Activated CD4-positive, alpha-beta T cell treated with anti-CD3 and anti-CD28 coated beads for 1 hour (primary cell): ENCODE measurements at places on chromosomes 3 and 15.

DNA sequence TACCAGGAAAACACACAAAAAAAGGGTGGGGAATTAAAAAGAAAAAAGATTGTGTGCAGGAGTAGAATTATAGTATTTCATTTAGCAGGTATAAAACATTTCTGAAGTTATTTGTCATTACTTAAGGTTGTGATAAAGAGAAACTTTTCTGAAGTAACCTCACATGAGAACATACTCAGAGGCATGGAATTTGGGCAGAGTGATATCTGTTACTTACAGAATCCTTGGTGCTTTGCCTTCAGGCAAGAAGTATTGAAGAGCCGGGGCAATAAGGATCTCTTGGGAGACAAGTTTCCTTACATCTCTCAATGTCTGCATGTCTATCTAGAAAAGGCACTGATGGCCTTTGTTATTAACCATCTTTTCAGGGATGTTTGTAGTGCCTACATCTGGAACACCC, 179.7 kb upstream of the ROBO1 start:
- DNase-seq: no peak

DNA sequence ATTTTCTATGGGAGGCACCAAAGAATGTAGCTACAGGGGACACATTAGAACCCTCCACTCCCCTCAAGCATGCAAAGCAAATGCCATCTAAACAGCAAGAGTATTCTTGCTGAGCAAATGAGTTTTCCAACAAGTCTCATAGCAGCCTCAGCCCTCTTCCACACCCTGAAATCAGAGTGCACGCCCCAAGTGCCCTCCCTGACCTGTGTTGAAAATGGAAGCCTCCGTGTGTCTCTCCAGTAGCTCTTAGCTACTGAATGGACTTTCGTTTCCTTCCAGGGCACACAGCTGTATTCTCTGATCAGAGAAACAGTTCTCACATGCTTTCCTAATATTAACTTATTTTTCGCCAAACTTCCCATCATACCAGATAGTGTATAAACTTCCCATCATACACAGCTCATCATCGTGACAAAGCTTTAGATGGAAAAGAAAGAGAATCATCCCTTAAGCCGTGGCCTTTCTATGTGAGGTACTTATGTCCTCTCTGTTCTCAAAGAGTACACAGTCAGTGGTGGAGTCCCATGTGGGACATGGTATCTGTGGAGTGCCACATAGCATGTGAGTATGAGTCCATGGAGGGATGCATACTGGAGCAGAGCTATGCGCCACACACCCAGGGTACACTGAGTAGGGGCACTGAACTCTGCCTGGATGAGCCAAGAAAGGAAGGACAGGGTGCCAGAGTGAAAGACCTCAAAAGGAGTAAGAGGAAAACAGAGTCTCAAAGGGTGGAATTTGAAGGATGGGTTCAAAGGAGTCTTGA, 434.5 kb downstream of the MCTP2 start:
- DNase-seq: no peak

DNA sequence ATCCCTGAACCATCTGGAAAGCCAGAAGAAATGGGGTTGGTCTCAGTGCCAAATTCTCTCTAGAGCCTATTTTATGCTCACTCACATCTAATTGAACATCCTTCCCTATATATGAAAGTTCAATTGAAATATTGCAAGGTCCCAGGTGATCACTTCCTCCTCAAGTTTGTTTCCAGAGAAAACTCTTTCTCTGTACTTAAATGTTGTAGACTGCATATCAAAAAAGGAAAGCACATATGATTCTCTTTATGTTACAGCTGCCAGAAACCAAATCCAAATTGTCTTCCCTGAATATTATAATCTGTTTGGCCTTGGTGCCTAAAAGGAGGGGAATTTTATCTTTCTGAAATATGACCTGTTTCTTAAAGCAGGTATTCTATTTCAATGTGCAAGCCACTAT, 93.3 kb downstream of the SHOX2 start:
- DNase-seq: no peak

DNA sequence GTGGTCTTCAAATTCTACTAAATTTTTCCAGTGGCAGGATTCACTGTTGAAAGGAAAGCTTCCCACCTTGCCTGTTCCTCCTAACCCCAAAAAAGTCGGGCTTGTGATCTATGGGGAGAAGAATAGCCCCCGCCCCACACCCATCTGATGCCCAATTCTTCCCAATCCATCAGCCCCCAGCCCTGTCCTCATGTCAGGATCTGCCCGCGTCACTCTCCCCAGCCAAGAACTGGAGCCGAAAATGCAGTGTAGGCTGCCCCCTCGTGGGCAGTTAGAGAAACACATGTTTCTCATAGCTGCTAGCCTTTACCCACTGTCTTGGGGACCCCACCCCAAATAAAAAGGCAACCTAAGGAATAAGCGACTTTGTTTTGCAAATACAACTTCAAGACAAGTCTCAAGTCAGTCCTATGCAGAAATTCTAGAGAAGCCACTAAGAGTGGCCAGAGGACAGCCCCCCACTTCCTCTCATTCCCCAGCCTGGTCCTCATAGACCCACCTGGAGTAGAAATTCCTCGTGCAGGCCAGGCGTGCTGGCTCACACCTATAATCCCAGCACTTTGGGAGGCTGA, 13.0 kb upstream of the CSK start:
- DNase-seq: peak; percentile 44

DNA sequence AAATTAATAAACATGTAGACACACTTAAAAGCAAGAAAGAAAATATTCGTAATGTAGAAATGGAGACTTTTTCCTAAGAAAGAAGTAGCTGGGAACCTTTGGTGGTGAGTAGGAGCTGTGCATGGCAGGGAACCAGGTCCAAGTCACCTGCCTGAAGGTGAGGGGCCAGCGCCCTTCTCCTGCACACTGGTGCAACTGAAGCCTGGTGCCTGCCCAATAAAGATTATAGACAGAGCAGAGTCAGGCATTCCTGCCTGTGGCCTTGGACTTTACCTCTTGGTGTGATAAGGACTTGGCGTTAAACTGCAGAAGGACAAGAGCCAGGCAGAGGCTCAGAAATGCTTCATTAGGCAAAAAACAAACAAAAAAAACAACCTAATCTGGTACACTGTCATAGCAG, 14.2 kb downstream of the CFAP91 start:
- DNase-seq: no peak

- no peak for DNase-seq
These were observed 58.0 kb upstream of the FOXB1 start for GRCh38 chr15:59946084-59946483.

DNA sequence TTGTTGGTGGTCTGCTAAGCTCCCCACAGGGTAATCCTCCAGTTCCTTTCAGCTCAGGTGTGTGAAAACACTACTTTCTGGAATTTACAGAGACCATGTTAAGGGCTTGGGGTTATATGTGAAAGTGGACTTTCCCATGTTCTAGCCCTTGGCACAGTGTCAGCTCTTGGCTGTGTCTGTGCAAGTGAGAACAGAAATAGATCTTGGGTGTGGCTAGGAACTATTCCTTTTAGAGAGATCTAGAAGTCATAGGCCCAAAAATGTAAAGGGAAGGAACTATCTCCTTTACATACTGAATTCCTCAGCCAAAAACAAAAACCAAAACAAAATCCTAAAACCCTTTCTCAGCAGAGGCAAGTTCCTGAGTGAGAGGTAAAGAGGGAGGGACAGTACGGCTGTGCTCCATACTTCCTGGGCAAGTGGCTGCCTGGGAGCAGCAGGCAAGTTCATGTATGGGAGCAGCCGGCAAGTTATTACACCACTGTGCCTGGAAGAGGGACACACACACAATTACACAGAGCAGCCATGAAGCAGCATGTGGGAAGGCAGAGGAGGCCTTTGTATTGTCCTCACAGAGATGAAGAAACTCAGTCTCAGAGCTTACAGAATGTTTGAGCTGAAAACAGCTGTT, 19.9 kb upstream of the C3orf62 start:
- no peak for DNase-seq

- DNase-seq: no peak
These were observed 23.3 kb upstream of the CHMP2B start for GRCh38 chr3:87203809-87204208.

- no peak for DNase-seq
These were observed 2.9 kb upstream of the CTDSPL start for GRCh38 chr3:37858742-37859141.

- DNase-seq: no peak
These were observed 55.9 kb downstream of the ARHGAP31 start for GRCh38 chr3:119350114-119350513.

GRCh38 chr3:69770219-69770618, 31.0 kb downstream of the MITF start:
- no peak for DNase-seq

GRCh38 chr3:67447393-67447792, 207.0 kb downstream of the SUCLG2 start:
- no peak for DNase-seq

GRCh38 chr3:124282751-124283651, 291.1 kb upstream of the ROPN1 start:
- no peak for DNase-seq

DNA sequence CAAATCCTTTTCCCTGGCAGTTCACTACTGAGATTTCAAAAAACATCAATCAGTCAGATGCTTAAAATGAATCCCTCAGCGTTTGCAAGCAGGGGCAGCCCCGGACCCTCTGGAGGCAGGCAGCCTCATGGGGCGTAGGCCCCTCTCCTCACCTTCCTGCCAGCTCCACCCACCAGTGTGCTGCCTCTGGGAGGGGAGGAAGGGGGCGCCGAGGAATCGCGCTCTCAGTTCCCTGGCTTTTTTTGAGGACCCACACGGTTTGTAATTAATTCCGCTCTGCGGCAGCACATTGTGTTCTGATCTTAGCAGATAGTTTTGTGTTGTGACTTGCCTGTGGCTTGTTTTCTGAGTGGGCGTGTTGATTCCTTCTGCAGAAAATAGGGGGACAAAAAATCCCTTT, 159.9 kb downstream of the KLF13 start:
- peak; percentile 6 for DNase-seq

DNA sequence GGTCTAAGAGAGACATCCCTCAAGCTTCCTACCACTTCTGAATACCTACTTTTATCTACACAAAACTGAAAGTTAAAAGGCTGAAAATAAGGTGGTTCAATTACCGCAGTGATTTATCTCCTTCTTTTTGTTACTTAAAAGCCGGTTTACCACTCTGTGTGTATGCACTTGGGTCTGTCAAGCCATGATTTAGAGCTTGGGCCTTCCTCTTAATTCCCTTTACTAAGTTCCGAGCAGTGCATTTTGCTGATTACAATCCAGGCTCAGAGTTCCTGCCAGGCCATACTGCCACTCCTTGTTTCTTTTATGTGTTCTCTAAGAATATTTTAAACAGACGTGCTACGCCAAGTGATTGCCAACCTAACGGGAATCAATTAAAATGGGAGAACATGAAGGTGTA, 16.5 kb downstream of the KCTD6 start:
- DNase-seq: no peak

DNA sequence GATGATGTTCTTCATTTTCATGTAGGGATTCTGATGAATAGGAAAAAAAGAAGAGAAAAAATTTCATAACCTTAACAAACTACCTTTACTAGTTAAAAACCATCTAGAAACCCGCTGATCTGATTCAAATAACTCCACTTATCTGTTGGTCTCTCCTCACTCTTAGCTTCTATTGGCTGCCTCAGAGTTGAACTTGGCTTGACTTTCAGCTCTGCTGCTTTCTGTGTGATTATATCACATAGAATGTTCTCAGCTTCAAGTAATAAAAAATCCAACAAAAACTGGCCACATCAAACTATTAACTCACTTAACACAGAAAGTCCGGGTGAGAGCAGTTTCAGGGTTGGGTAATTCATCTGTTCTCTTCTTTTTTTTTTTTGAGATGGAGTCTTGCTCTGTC, 126.8 kb upstream of the RASGRP1 start:
- DNase-seq: no peak

GRCh38 chr15:101501703-101502373, 12.3 kb upstream of the PCSK6 start:
- no peak for DNase-seq

GRCh38 chr3:53890726-53891475, 758 bp downstream of the SELENOK start:
- DNase-seq: peak; percentile 25

GRCh38 chr3:155423526-155424322, 130.2 kb upstream of the STRIT1 start:
- no peak for DNase-seq

- no peak for DNase-seq
These were observed 187.9 kb downstream of the CNTN3 start for GRCh38 chr3:74426571-74426970.

DNA sequence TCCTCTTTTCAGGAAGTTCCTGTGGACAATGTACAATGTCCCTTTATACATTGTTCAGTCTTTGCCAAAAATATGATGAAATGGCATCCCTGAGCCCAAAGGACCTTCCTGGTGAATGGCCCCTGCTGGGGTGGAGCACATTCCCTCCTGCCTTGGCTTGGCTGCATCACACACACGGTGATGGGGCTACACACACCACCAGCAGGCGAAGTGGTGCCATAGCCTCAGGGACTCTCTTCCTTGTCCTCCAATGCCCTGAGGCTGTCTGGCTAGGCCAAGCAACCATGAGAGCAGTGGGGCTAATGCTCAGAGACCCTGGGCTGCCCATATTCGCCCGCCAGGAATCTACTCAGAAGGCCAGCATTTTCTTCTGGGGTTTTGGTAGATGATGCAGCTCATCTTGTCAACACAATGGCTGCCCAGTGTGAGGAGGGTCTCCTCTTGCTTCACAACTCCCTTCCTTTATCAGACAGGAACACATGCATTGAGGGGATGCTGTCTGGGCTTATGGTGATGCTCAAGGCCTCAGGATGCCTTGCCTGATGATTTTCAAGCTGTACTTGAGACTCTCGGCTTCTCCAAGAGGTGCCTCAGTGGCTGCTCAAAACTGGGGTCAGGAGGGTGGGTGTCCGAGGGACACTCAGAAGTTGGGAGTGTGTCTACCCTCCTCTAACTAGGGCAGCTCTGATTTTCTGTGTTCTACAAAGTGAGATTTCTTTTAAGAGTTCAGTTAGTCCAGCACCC, 40.9 kb upstream of the EPHB1 start:
- DNase-seq: no peak

DNA sequence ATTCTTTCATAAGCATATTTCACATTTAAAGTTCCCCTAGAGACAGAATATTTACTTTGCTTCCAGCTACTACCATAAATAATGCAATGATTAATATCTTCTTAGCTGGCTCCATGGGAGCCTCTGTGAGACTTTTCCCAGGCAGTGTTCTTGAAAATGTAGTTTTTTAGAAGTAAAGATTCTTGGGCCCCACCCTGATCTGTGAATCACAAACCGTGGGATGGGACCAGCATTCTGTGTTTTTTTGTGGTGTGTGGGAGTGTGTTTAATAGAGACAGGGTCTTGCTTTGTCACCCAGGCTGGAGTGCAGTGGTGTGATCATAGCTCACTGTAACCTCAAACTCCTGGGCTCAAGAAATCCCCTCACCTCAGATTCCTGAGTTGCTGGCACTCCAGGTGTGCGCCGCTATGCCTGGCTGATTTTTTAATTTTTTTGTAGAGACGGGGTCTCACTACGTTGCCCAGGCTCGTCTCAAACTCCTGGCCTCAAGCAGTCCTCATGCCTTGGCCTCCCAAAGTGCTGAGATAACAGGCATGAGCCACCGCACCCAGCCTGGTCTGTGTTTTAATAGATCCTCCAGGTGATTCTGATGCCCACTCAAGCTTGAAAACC, 83.0 kb downstream of the KLHL25 start:
- DNase-seq: no peak

DNA sequence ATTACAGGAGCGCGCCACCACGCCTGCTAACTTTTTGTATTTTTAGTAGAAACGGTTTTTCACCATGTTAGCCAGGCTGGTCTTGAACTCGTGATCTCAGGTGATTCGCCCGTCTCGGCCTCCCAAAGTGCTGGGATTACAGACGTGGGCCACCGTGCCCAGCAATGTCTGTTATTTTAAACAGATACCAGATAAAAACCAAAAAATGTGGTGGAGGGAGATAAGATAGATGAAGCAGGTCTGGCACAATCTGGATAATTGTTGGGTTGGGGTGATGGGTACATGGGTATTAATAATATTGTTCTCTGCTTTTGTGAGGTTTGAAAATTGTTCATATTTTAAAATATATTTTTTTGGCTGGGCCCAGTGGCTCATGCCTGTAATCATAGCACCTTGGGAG, 4.7 kb downstream of the RNF111 start:
- DNase-seq: no peak
